GM23338 (cell line): ENCODE measurements at places on chromosomes 3 and 15. TPM values are rescaled to one million over a fixed set of nuclear protein-coding genes. Genes with fewer than 3 reads are reported as not detected.

- H3K27ac ChIP-seq: no peak overlapping the region
- H3K4me1 ChIP-seq: no peaks in the 10 kb centered on the region; the same call in 1 of the 2 replicates
- H3K27me3 ChIP-seq: no peaks in the 10 kb centered on the region
- no peaks in the 10 kb centered on the region for H3K36me3 ChIP-seq
- H3K4me3 ChIP-seq: no peak overlapping the region
- DNase-seq: no peak
Observed at GRCh38 chr3:46129588-46130272, 78.4 kb downstream of the CCR1 start.

- no peaks in the 10 kb centered on the region for H3K4me1 ChIP-seq
- H3K27ac ChIP-seq: no peak overlapping the region
- H3K4me3 ChIP-seq: no peak overlapping the region
- no peaks in the 10 kb centered on the region for H3K36me3 ChIP-seq
Observed at GRCh38 chr3:148428862-148429605, 268.7 kb upstream of the AGTR1 start.

- no peaks in the 10 kb centered on the region for H3K27me3 ChIP-seq
- no peak overlapping the region for H3K27ac ChIP-seq
- peak; percentile 44 for DNase-seq
Observed at GRCh38 chr3:14152233-14152962, 26.0 kb downstream of the XPC start.

DNA sequence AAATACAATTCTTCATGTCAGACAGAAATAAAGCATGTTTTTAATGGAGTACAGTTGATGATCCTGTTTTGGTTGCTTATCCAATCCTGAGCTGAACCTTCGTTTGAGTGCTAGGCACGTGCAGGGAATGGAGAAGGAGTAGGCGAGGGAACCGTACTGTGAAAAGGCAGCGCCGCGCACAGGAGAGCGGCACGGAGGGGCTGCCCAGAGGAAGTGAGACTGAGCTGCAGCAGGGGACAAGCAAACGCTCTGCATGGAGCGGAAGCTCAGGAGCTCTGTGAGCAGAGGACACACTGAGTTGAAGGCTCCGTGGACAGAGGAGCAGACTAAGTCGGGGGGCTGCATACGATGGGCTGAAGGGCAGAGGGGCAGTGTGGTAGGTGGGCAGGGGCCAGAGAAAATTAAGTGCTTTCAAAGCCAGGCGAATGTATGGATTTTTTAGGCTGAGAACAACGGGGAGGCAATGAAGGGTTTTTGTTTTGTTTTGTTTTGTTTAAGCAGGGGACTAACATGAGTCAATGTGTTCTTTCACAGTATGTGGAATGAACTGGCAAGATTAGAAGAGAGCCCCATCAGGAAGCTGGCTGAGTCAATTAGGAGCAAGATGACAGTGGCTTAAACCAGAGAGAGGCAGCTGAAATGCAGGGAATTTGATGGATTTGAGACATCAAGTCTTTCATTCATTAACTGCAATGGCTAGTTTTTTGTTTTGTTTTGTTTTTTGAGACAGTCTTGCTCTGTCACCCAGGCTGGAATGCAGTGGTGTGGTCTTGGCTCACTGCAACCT is 23.8 kb upstream of the TM2D3 start:
- no peaks in the 10 kb centered on the region for H3K4me1 ChIP-seq
- DNase-seq: peak; percentile 37
- H3K4me3 ChIP-seq: no peak overlapping the region
- no peak overlapping the region for H3K27ac ChIP-seq

GRCh38 chr3:24506966-24507775 is 12.5 kb upstream of the THRB start:
- no peaks in the 10 kb centered on the region for H3K27me3 ChIP-seq
- no peaks in the 10 kb centered on the region for H3K36me3 ChIP-seq
- DNase-seq: no peak
- H3K27ac ChIP-seq: no peak overlapping the region
- H3K4me3 ChIP-seq: no peak overlapping the region
- H3K4me1 ChIP-seq: no peaks in the 10 kb centered on the region

GRCh38 chr3:47194994-47195393 is 31.1 kb upstream of the SETD2 start:
- H3K27ac ChIP-seq: no peak overlapping the region
- H3K4me3 ChIP-seq: no peak overlapping the region
- H3K27me3 ChIP-seq: no peaks in the 10 kb centered on the region
- H3K4me1 ChIP-seq: no peaks in the 10 kb centered on the region
- no peak for DNase-seq
- no peaks in the 10 kb centered on the region for H3K36me3 ChIP-seq

GRCh38 chr3:10334459-10334858 is 13.5 kb upstream of the SEC13 start:
- H3K36me3 ChIP-seq: no peaks in the 10 kb centered on the region
- peak; percentile 60 for DNase-seq
- H3K4me3 ChIP-seq: no peak overlapping the region
- no peaks in the 10 kb centered on the region for H3K27me3 ChIP-seq

Gene TRPC1
- 36.6 and 51.7 TPM in 2 replicates for total RNA-seq

Gene FRMD5
- total RNA-seq: 10.1 and 17.3 TPM in 2 replicates

Gene CAMP
- total RNA-seq: not detected in 2 replicates
